ENCODE measurements at places on chromosomes 6 and 20.

GRCh38 chr6:95593025-95593424 is 15.7 kb downstream of the MANEA start:
- peak; percentile 54 for DNase-seq

DNA sequence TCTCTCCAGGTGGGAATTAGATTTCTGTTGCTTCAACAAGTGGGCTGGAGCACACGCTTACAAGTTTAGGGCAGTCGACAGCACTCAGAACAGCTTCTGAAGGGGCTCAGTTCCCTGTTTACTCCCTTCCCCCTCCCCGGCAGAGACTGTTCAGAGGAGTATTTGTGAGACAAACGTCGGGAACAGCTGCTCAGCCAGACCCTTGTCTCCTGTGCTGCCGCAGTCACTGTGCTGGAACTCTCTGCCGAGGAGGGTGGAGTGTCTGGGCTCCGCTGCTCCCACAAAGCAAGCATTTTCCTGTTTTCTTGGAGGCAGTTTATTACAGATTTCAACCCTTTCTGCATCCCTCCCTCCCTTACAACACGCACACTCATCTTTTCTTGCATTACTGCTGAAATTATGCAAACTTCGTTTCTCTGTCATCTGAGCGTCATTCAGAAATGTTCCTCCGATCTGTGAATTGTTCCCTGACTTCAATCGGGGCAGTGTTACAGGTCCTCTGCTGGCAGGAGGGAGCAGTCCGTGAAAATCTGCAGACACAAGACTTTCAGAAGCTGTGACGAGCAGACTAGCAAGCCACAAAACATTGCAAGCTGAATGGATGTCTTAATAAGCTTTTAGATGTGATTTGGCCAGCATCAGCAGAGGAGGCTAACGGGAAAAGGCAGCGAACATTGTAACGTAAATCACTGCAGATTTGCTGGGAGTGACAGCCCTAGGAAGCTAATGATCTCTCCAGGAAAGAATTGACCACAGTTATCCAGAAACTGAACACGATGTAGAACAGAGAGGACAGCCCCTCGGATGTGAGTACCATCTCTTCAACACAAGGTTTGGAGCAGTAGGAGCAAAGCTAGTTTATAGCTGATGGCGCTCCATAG is 76.2 kb downstream of the LYRM2 start:
- no peak for DNase-seq

- DNase-seq, result no peak
Measured at GRCh38 chr6:54899442-54899841, 52.9 kb downstream of the FAM83B start.

DNA sequence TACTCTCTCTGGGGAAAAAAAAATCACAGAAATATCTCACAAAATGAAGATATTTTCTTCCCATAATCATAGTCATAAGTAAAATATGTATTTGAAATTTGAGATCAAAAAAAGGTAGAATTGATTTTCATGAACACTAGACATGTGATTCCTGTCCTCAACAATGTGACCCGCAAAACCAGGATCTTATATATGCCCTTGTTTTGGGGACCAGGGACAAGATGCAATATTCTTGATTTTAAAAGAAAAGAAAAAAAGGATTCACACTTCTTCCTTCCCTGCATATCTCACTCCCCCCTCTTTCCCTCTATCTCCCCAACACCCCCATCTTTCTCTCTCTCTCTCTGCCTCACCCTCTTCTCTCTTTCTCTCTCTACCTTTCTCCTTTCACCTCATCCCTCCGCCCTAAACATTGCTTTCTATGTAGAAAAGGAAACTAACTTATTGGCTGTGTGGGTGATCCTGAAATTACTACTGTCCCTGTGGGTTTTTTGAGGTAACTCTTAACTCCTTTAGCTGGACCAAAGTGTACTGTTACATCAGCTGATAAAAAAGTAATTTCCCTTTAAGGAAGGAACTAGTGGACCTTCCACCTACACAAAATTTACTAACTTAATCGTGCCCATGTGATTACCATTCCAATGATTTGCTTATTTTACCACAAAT is 85.6 kb downstream of the AIG1 start:
- no peak for DNase-seq

- DNase-seq, result peak; percentile 83
Measured at GRCh38 chr6:159969921-159970320, 1.0 kb downstream of the IGF2R start.

- DNase-seq, result no peak
Measured at GRCh38 chr6:156347656-156348055, 429.5 kb upstream of the ARID1B start.
